ENCODE measurements at places on chromosomes 6 and 20.
A peak's percentile ranks its signal among the peaks of the same experiment; 100 is the strongest.

DNA sequence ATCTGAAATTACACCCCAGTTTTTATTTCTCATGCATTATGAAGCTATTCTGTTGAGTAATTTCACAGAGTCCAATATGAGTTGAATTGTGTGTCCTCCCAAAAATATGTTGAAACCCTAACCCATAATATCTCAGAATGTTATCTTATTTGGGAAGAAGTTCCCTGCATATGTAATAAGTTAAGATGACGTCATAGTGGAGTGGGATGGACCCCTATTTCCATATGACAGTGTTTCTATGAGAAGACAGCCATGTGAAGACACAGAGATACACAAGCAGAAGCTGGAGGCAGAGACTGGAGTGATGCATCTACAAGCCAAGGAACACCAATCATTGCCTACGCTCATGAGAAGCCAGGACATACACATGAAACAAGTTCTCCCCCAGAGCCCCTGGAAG, 81.3 kb downstream of the RFPL4B start:
- DNase-seq: no peak

GRCh38 chr20:59325142-59325523, 24.7 kb downstream of the EDN3 start:
- DNase-seq: no peak

DNA sequence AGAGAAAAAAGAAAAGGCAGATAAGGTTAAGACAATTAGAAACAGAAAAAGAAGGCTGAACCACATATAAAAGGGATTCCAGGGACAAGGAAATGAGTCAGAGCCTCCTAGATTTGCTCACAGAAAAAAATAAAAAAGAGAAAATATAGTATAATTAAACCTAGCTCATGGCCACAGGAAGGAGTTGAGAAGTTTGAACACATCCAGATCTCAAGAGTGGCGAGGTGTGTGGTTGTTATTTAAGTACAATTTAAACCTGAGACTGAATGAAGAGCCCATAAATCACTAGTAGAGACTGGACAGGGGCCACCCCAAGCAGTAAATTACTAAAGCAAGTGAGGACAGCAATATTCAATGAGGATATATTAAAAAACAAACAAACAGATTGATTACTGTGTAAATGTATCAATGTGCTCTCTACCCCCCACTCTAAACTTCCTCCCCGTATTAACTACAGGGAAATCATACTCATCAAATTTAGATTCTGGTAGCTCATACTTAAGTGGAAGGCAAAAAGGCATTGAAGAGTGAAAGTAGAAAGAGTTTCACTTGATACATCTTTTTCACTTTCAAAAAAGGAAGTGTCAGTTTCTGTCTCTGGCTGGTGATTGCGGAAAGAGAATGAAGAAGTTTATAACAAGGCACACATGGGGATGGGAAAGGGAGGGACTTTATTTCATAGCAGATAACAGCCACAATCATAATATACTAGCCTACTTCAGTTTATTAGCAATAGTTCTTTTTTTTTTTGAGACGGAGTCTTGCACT, 49.3 kb upstream of the SCAF8 start:
- DNase-seq: no peak

DNA sequence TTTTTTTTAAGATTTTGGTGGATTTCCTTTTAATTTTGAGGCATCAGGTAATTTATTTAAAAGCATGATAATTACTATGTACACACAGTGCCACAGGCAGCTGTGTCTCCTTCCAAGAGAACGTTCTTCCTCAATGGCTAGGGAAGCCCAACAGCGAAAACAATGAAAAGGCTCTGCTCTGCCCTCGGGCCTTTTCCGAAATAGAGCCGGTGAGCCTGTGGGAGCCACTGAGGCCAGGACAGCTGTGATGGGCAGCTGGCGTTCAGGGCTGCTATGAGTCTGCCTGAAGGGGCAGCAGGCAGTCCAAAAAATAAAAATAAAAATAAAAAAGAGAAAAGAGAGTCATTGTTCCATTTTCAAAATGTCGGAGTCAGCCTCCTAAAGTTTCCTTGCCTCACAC, 443.8 kb downstream of the KIF16B start:
- DNase-seq: no peak

GRCh38 chr20:50491168-50491567, 19.0 kb upstream of the PTPN1 start:
- DNase-seq: no peak

DNA sequence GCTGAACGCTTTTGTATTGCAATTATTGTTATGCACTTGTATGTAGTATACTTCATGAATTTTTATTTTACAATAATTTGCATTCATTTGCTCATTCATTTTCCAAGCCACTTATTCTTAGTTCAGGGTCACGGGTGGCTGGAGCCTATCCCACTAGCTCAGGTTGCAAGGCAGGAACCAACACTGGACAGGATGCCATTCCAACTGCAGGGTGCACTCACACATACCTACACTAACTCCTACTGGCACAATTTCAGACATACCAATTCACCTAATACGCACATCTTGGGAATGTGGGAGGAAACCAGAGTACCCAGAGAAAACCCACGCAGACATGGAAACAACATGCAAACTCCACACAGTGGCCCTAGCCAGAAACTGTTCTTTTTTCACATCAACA, 61.8 kb downstream of the LMBRD1 start:
- no peak for DNase-seq

- DNase-seq: no peak
Measured at GRCh38 chr6:95279616-95280015, 297.7 kb upstream of the MANEA start.

DNA sequence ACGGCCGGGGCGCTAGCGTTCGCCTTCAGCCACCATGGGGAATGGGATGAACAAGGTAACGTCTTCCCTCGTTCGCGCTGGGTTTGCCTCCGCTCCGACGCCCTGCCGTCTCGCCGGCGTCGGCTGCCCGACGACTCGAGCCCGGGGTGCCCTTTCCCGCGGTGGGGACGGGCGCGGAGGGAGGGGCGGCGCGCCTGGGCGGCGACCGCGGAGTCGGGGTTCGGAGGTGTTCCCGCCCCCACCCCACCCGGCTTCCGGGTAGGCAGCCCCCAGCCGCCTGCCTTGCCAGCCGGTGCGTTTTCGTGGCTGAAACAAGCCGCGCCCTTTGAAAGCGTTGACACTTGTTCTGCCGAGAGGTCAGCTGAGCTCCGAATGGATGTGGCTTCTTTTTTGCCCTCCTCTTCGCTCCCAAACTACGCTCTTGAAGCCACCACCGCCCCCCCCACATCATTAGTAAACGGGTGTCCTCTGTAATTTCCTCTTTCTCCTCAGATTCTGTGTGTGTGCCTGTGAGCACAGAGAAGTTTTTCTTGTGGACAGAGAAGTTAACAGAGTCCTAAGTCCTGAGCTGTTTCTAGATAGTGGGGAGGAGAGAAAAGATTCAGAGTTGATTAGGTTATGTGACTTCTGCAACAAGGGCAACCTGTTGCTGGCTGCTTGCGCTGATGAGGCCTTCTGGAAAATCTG, 362 bp downstream of the DUSP22 start:
- peak; percentile 61 for DNase-seq

DNA sequence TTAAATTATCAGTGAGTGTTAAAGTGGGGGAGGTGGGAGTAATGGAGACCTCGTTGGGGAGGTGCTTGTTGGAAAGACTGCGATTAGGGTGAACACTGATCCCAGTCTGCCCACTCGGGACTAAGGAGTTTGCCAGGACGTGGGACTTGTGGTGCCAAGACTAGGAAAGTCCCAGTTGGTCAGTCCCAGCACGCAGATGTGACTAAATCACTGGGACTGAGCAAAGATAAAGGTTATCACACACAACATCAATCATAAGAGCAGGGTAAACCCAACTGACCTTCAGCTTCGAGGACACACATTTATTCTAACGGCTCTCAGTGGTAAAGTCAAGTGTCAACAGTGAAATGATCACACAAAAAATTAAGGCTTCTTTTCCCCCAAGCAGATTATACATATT, 45.5 kb downstream of the PDE10A start:
- DNase-seq: no peak

GRCh38 chr6:30814146-30815040, 69.9 kb upstream of the DDR1 start:
- DNase-seq: no peak

DNA sequence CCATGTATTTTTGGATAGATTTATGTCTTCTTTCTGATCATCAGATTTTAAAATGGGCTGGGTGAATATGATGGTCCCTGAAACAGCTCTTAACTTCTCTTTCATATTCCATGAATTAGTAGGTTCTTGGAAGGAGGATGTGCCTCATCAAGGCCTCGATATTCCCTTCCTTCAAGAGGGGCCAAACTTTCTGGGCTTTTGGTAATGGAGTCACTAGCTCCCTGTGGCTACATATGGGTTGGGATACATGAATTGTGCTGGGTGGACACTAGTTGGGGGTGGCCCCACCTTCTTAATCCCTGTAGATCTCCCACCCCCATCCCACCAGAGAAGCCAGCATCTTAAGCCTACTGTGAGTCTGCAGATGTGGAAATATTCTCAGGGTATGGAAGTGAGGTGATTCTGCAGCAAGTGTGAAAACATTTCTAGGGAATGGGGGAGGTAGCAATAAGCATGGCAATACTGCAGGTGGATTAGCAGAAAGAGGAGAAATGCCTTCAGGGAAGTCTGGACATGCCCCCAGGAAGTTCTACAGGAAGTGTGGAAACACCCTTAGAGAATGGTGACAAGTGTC, 2.2 kb downstream of the TP53INP2 start:
- DNase-seq: no peak

DNA sequence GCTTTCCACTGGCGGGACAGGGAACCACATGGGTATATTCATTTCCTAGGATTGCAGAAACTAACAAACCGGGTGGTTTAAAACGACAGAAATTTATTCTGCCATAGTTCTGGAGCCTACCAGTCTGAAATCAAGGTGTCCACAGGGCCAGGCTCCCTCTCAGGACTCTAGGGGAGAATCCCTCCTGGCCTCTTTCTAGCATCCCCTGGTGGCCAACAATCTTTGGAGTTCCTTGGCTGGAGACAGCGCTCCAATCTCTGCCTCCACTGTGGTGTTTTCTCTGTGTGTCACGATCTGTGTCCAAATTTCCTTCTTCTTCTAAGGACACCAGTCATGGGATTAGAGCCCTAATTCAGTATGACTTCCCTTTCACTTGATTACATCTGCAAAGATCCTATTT, 95.0 kb downstream of the SCML4 start:
- DNase-seq: no peak

DNA sequence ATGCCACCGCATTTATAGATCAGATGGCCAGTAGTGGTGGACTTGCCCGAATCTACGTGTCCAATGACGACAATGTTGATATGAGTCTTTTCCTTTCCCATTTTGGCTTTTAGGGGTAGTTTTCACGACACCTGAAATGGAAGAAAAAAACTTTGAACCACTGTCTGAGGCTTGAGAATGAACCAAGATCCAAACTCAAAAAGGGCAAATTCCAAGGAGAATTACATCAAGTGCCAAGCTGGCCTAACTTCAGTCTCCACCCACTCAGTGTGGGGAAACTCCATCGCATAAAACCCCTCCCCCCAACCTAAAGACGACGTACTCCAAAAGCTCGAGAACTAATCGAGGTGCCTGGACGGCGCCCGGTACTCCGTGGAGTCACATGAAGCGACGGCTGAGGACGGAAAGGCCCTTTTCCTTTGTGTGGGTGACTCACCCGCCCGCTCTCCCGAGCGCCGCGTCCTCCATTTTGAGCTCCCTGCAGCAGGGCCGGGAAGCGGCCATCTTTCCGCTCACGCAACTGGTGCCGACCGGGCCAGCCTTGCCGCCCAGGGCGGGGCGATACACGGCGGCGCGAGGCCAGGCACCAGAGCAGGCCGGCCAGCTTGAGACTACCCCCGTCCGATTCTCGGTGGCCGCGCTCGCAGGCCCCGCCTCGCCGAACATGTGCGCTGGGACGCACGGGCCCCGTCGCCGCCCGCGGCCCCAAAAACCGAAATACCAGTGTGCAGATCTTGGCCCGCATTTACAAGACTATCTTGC, 725 bp downstream of the EEF1A1 start:
- DNase-seq: peak; percentile 37

- DNase-seq: peak; percentile 23
Measured at GRCh38 chr20:20824924-20825584, 112.6 kb upstream of the RALGAPA2 start.

DNA sequence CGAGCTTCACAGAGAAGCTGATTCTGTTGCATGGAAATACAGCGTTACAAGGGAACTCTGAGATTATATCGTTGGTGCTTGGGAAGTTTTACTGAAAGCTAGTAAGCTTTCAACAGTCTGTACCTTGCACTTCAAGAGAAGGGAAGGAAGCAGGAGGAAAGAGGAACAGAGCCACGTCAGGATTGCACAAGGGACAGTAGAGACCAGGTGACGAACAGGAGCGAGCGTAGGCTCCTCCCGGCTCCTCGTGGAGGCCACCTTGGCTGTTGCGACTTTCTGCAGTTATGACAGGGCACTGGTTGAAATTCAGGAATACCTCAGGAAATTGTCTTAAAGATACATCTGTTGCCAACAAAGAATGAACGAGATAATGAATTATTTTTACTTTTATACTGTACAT, 18.8 kb downstream of the RTF2 start:
- no peak for DNase-seq

DNA sequence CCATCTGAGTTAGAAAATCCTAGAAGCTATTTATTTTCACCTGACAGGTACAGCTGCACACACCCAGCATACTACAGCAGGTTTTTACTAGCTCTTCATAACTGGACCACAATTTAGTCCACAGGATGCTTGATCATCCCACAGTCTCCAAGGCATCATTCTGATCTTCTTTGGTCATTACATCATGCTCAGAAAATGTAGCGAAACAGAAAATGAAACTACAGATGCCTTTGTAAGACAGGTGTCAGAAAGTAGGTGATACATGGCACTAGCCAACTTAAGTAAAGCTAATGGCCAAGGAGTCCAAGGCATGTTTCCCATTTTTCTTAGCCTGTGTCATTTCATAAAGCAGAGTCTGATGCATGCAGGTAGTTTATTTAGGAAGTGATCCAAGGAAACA, 102.3 kb downstream of the HTR1B start:
- DNase-seq: no peak

- no peak for DNase-seq
Measured at GRCh38 chr6:30583921-30584320, 12.7 kb downstream of the ABCF1 start.

DNA sequence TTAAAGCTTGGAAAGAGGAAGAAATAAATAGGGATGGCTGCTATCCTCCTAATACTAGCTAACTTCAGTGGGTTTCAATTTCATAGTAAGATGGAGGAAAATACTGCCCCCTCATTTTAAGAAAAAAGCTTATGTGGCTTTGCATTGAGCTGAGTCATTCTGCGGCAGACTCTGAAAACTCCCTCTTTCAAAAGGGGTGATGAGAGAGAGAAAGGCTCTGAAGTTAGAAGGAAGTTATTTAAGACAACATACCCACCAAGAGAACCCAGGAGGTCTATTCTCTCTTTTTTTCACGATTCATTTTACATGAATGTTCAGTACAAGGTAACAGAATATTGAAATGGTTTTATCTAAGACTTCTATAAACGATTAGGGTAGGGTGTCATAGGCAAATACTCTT, 4.5 kb downstream of the PRDM13 start:
- no peak for DNase-seq

GRCh38 chr6:31720196-31720770, 1.3 kb downstream of the LY6G6C start:
- DNase-seq: no peak

- DNase-seq: no peak
Measured at GRCh38 chr6:69026243-69026642, 391.2 kb downstream of the ADGRB3 start.

- DNase-seq: no peak
Measured at GRCh38 chr6:90290811-90291420, 5.7 kb downstream of the BACH2 start.

Data from spinal cord (tissue), 10 donors.